Stimulated activated CD4-positive, alpha-beta T cell treated with anti-CD3 and anti-CD28 coated beads, Interleukin-15, amount 100 ng/mL, for 48 hours (primary cell): ENCODE measurements at places on chromosomes 5 and 9.

DNA sequence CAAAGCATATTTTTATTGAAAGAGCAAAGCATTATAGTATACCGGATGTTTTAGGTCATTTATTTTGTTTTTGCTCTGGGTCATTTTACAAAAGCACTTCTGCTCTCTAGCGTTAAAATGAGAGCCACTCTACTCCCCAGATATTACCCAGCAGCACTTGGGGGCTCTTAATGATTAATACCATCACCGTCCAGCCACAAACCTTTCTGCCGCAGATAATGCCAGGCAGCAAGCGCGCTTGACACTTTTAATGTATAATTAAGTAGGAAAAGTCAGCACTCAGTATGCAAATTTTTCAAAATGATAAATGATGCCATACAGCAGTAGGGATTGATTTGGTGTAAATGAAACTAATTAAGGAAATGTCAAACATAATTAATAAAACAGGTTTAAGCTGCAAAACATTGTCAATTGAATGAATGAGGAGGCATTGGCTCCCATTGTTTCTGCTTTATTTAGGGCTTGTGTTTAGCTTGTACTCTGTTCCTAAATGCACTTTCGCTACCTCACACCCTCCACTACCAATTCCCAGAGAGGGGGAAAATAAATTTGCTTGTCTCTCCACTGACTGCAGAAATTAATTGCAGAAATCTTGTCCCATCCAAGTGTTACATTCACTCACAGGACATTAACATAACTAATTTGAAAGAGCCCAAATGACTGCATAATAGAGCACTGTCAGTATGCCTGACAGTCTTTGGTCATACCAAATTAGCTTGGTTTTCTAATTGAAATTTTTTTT lies 358.8 kb upstream of the ARRDC3 start:
- DNase-seq: no peak

DNA sequence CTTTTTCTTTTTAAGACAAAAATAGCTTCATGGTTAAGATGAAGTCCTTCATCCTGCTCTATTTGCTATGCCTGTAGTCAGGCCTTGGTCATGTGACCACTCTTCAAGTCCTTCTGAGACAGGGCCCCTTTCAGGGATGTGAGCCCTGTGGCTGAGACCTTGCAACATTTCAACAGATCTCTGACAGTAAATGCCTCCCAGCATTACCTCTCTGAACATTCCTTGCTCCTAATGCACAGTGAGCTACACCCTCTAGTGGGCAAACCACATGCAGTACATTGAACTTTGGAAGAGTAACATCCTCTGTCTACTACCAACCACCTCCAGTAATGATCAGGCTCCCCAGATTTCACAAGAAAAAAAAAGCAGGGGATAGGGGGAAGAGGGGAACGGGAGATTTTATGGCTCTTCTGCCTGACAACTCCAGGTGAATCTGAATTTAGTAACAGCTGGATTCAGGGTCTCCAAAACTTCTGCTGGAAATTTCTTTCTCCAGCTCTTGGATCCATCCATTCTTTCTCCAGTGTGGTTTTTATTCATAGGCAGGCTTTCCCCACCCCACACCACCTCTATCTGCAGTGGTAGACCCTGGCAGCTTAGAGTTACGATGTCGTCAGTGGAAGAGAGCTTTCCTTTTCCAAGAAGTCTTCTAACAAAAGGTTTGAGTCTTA lies 8.9 kb upstream of the FBXO38 start:
- DNase-seq: no peak

DNA sequence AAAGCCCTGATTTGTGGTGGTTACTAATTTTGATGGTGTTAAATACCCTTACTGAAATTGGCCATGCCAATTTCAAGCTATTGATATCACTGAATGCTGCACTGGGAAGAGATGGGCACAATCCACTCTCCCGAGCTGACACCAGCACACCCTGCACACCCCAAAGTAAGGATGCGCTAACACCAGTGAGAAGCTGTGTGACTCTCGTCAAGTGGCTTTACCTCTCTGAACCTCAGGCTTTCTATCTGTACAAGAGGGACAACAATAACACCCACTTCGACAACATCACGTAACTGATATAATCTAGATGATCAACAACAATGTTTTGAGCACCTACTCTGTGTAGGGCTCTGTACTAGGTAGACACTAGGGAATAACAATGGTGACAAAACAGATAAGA lies 8.0 kb upstream of the AKNA start:
- DNase-seq: no peak

DNA sequence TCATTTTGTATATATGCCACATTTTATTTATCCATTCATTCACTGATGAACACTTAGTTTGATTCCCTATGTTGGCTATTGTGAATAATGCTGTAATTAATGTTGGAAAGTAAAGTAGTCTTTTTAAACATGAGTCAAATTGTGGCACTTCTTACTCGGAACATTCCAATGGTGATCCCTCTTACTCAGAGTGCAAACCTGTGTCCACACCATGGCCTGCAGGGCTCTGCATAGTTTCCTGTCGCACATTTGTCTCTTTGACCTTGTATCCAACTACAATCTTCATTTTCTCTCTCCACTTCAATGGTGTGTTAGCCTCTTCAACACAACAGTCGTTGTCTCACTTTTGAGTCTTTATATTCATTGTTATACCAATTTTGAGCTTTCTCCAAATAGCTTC lies 98.1 kb upstream of the PAPPA start:
- no peak for DNase-seq

DNA sequence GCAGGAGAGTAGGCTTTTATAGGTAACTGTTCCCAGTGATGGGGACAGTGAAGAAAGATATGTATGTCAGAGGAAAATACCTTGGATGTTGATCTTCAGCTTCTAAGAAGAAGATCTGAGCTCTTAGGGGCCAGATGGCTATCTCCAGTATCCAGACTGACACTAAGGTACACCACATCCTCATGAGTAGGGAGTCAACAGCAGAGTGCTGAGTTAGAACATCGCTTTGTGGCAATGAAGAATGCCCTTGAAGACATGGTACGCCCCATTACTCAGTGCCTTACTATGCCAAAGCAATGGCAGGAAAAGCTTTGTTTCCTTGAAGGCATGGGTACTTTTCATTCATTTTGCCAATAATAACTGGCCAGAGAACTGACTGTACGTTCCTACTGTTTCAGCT lies 263.7 kb downstream of the CEMIP2 start:
- no peak for DNase-seq

GRCh38 chr9:137299203-137299565 lies 2.9 kb downstream of the NRARP start:
- no peak for DNase-seq
